ENCODE measurements at places on chromosomes 5 and 9. TPM values are rescaled to one million over a fixed set of nuclear protein-coding genes. Genes with fewer than 3 reads are reported as not detected.

Gene EQTN
- not detected for total RNA-seq

Gene ADGRV1
- 0.52 TPM for total RNA-seq

DNA sequence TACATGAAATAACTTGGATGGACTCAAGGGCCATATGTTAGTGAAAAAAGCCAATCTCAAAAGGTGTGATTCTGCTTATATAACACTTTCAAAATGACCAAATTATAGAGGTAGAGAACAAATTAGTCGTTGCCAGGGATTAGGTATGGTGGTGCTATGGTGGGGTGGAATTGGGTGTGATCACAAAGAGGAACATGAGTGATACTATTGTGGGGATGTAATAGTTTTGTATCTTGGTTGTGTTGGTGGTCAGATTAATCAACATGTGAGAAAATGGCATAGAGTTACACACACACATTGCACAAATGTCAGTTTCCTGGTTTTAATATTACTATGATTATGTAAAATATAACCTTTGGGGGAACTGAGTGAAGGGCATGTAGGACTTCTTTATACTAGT is 31.9 kb downstream of the CAMK4 start:
- no peaks in the 10 kb centered on the region for H3K36me3 ChIP-seq
- DNase-seq = no peak
- peak overlapping the region; percentile 61 for H3K4me3 ChIP-seq
- H3K27me3 ChIP-seq = no peaks in the 10 kb centered on the region
- peaks cover 62% of the 10 kb centered on the region for H3K4me1 ChIP-seq

GRCh38 chr5:60959156-60959555 is 14.2 kb downstream of the NDUFAF2 start:
- no peaks in the 10 kb centered on the region for H3K36me3 ChIP-seq
- no peaks in the 10 kb centered on the region for H3K27me3 ChIP-seq
- no peak overlapping the region for H3K27ac ChIP-seq
- DNase-seq = peak; percentile 12
- no peak overlapping the region for H3K4me3 ChIP-seq

- H3K4me1 ChIP-seq = no peaks in the 10 kb centered on the region
- DNase-seq = no peak
- no peak overlapping the region for H3K4me3 ChIP-seq
- no peaks in the 10 kb centered on the region for H3K27me3 ChIP-seq
- no peak overlapping the region for H3K27ac ChIP-seq
These were observed 9.7 kb upstream of the AJM1 start for GRCh38 chr9:136832581-136832980.

DNA sequence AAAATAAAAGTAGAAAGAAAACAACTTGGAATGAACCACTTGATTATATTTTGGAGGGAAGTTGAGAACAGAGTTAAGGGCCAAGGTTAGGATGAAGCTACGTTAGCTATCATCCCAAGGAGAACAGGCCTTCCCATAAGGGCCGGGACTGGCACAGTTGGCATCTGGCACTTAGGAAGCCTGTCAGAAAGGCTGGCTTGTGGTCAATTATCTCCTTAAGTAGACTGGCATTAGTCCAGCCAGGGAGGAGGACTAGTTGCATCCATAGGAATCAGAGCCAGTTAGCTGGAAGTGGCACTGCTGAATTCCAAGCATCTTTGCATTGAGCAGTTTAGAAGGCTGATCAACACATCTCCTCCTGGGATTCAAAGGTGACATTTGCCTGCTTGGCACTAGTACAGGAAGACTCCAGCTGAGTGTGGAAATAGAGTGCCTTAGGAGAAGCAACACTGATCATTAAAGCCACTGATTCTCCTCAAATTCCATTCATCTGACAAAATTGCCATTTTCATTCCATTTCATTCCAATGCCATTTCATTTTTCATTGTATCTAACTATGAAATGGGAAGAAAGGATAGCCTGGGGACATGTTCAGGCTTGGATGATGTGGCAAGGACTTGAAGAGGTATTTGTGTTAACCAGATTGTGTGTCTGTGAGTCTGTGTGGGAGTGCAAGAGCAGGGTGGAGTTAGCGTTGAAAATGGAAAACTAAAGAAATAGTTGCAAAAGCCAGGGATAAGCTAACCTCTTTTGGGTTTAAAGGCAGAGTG is 5.5 kb downstream of the FOXB2 start:
- DNase-seq = no peak
- H3K36me3 ChIP-seq = no peaks in the 10 kb centered on the region
- no peak overlapping the region for H3K4me3 ChIP-seq
- H3K27ac ChIP-seq = no peak overlapping the region

- H3K36me3 ChIP-seq = no peaks in the 10 kb centered on the region
- no peak overlapping the region for H3K4me3 ChIP-seq
- H3K27me3 ChIP-seq = no peaks in the 10 kb centered on the region
These were observed 90.9 kb downstream of the CFAP90 start for GRCh38 chr5:7759951-7760580.

DNA sequence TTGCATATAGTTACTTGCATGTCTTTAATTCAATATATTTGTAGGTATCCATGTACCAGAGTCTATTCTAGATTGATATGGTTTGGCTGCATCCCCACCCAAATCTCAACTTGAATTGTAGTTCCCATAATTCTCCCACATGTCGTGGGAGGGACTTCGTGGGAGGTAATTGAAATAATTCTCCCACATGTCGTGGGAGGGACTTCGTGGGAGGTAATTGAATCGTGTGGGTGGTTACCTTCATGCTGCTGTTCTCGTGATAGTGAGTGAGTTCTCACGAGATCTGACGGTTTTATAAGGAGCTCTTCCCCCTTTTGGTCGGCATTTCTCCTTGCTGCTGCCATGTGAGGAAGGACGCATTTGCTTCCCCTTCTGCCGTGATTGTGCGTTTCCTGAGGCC is 16.5 kb downstream of the FBXL7 start:
- no peaks in the 10 kb centered on the region for H3K27me3 ChIP-seq
- no peak overlapping the region for H3K27ac ChIP-seq
- H3K4me1 ChIP-seq = no peaks in the 10 kb centered on the region
- no peak for DNase-seq

GRCh38 chr9:74953235-74953751 is 581 bp upstream of the C9orf40 start:
- no peaks in the 10 kb centered on the region for H3K36me3 ChIP-seq
- peak; percentile 16 for DNase-seq
- peaks cover 7% of the 10 kb centered on the region for H3K4me1 ChIP-seq
- peak overlapping the region; percentile 61 for H3K4me3 ChIP-seq
- H3K27me3 ChIP-seq = no peaks in the 10 kb centered on the region

DNA sequence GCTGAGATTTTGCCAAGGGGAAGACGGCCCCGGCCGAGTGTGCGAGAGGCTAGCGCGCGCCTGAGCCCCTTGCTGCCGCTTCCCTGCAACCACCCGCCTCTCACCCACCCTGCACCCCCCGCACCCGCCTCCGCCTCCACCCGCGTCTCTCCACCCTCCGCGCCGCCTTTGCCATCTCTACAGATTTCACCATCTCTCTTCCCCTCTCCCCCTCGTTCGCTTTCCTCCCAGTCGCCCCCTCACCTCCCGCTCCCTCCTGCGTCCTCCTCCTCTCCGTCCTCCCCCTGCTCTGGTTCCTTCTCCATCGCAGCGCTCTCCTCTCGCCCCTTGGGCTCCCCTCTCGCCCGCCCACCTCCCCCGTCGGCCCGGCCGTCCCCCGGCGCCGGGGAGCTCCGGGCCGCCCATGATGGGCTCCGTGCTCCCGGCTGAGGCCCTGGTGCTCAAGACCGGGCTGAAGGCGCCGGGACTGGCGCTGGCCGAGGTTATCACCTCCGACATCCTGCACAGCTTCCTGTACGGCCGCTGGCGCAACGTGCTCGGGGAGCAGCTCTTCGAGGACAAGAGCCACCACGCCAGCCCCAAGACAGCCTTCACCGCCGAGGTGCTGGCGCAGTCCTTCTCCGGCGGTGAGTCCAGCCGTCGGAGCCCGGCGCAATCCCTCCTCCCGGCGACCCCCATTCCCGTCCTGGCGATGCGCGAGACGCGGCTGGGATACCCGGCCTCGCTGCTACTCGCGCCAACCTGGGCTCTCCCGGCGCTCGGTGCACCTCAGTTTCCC is at the start of gene PRDM12:
Gene PRDM12, plus strand, starts transcription at position 344 of the 778 bp plus-strand sequence. Its CDS starts 60 bp downstream, at position 404.
- H3K27ac ChIP-seq = no peak within 1 kb of the TSS
- DNase-seq = no peak
- H3K27me3 ChIP-seq = peaks cover 16% of the 10 kb centered on the region

DNA sequence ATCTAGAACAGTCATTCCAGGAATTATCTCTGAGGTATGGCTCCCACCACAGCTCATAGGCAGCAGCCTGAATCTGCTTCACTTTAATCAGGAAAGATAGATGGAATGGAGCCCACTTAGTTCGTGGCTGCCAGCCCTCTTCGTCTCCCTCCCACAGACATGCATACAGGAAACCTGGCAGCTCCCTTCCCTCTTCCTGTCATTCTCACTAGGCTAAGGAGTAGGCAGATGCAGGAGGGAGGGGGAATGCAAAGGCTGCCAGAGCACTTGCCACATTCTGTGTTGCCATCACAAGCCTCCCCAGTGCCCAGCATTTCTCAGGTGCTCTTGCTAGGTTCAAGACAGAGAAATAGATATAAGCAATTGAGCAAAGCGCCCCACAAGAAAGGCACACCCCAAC is 378.9 kb downstream of the ELAVL2 start:
- H3K4me1 ChIP-seq = no peaks in the 10 kb centered on the region
- H3K4me3 ChIP-seq = no peak overlapping the region
- DNase-seq = no peak
- H3K27me3 ChIP-seq = no peaks in the 10 kb centered on the region

Data from CD4-positive, CD25-positive, alpha-beta regulatory T cell (primary cell).